Fibroblast of lung (primary cell): ENCODE measurements at places on chromosomes 2 and 18. TPM values are rescaled to one million over a fixed set of nuclear protein-coding genes. Genes with fewer than 3 reads are reported as not detected.

DNA sequence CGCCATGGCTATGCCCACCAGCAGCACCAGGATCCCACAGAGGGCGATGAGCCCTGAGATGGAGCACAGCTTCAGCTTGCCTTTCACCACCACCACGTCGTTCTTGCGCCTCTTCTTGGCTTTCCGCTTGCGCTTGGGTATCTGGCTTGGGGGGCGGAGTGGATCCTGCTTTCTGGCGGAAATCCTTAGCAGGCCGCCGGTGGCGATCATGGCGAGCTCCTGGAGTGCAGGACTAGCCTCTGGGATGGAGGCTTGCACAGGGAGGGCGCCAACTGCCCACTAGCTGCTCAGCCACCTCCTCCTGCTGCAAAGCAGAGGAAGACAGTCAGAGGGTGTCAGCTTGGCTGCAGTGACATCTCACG lies 3.5 kb downstream of the TMEM200C start:
- no peak for DNase-seq
- H3K36me3 ChIP-seq = no peaks in the 10 kb centered on the region
- H3K27me3 ChIP-seq = peaks cover 26% of the 10 kb centered on the region

GRCh38 chr2:150387586-150388288 lies 99.7 kb downstream of the RND3 start:
- no peaks in the 10 kb centered on the region for H3K27me3 ChIP-seq
- no peak for DNase-seq
- H3K27ac ChIP-seq = no peak overlapping the region
- no peak overlapping the region for H3K4me3 ChIP-seq
- no peaks in the 10 kb centered on the region for H3K4me1 ChIP-seq

DNA sequence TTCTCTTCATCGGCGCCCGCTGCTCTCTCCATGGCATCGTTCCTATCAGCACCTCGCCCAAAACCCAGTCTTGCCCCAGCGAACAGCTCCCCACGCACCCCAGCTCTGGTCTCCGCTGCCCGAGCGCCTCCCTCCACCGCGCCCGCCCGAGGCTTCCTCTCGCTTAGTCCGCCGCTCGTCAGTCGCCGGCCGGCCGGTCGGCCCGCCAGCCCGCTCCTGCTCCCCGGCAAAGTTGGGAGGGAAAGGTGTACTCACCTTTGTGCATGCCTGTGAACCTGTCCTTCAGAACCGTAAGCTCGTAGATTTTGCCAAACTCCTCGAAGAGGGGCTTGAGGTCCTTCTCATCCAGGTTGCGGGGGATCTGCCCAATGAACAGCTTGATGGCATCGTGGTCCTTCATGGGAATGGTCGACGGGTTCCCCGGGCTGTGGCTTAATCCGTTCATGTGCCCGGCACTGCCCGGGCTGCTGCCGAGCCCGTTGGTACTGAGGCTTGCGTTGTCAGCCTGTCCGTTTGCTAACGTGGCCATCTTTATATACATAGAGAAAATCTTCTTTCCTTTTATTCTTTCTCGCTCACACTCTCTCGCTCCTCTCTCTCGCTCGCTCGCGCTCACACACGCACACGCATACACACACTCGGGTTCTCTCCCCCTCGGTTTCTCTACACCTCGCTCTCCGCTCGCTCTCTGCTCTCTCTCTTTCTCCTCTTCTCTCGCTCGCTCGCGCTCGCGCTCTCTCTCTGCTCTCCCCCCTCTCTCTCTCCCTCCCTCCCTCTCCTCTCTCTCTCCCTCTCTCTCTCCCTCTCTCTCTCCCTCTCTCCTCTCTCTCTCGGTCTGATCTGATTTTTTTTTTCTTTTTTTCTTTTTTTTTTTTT lies at the start of gene CELF4:
TSS of gene CELF4 (minus strand) at position 698 of the 876 bp plus-strand sequence.
- no peaks in the 10 kb centered on the region for H3K4me1 ChIP-seq
- no peaks in the 10 kb centered on the region for H3K36me3 ChIP-seq
- H3K27ac ChIP-seq = no peak within 1 kb of the TSS
- H3K4me3 ChIP-seq = no peak within 1 kb of the TSS
- peaks cover 25% of the 10 kb centered on the region for H3K27me3 ChIP-seq
- peak; percentile 11 for DNase-seq

The HJURP gene
- 0.26 and 5.8 TPM in 2 replicates for total RNA-seq

The GPR45 gene
- total RNA-seq = not detected in 2 replicates

GRCh38 chr2:96529376-96530143 lies 7.0 kb upstream of the ARID5A start:
- H3K36me3 ChIP-seq = no peaks in the 10 kb centered on the region
- peaks cover 2% of the 10 kb centered on the region for H3K27me3 ChIP-seq

The TEKT4 gene
- total RNA-seq = not detected in 2 replicates

DNA sequence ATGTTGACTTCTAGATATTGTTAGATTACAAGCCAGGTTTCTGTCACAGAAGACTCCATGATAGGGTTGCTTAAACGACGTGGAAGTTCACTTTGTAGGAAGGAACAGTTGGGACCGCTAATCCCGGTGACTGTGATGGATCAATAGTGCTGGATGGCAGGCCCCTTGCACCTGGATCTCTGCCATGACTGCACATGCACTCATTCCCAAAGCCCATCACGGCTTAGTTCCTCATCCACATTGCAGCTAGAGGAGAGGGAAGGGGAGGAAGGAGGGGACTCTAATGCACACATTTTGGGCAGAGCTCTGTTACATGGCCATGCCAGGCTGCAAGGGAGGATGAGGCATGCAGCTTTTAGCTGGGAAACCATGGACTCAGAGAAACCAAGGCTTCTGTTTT lies 773.7 kb upstream of the RAB6C start:
- no peak overlapping the region for H3K4me3 ChIP-seq
- no peak for DNase-seq
- no peak overlapping the region for H3K27ac ChIP-seq
- no peaks in the 10 kb centered on the region for H3K36me3 ChIP-seq
- H3K27me3 ChIP-seq = no peaks in the 10 kb centered on the region

GRCh38 chr2:163593982-163594381 lies 141.8 kb downstream of the FIGN start:
- no peak overlapping the region for H3K27ac ChIP-seq
- H3K4me3 ChIP-seq = no peak overlapping the region
- no peaks in the 10 kb centered on the region for H3K36me3 ChIP-seq
- H3K4me1 ChIP-seq = no peaks in the 10 kb centered on the region
- DNase-seq = no peak
- no peaks in the 10 kb centered on the region for H3K27me3 ChIP-seq

DNA sequence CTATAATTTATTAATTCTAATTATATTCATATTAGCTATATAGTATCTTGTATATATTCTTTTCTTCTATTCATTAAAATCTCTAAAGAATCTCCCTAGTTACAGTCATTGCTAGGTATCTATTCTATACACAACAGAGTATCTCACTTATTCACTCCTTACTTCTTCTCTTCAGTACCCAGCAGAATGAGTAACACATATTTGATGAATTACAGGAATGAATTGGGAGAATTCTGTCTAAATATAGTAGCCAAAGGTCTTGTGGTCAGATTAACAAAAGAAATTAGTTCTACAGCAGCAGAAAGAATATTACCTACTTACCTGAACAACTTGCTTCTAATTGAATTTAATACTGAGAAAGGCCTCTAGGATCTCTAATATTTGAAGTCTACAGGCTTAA lies 758.0 kb upstream of the ZEB2 start:
- H3K27ac ChIP-seq = no peak overlapping the region
- no peaks in the 10 kb centered on the region for H3K27me3 ChIP-seq
- DNase-seq = no peak
- no peak overlapping the region for H3K4me3 ChIP-seq

The GPBAR1 gene
- total RNA-seq = under 0.01 TPM in 1 of 2 replicates, not detected in the other

The FOXI3 gene
- total RNA-seq = not detected in 2 replicates

DNA sequence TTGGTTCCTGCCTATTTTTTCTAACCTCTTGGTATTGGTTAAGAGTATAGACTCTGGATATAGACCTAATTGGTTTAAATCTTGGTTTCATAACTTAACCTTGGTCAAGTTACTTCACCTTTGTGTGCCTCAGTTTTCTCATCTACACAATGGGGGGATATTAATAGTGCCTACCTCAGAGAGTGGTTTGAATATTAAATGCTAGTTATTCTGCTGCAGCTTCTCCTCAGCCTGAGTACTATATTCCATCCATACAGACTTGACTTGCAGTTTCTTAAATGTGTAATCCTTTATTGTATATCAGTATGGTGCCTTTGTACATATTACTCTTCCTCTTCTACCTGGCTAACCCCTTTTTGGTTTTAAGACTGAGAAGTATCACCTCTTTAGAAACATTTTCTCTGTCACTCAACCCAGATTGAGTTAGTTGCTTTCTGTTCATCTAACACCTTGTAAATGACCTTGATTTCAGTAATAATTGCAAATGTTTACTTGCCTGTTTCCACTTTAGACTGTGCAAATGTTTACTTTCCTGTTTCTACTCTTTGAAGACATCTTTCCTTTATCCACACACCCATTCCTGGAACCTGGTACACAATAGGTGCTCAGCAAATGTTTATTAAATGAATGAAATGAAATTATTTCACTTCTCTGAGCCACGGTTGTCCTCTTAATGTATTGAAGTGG lies 6.6 kb downstream of the ACVR2A start:
- no peak for DNase-seq
- H3K27me3 ChIP-seq = no peaks in the 10 kb centered on the region
- no peaks in the 10 kb centered on the region for H3K36me3 ChIP-seq
- no peak overlapping the region for H3K4me3 ChIP-seq
- H3K27ac ChIP-seq = no peak overlapping the region
- H3K4me1 ChIP-seq = no peaks in the 10 kb centered on the region

GRCh38 chr2:51028829-51029228 lies 3.1 kb downstream of the NRXN1 start:
- no peaks in the 10 kb centered on the region for H3K4me1 ChIP-seq
- H3K4me3 ChIP-seq = no peak overlapping the region
- no peaks in the 10 kb centered on the region for H3K36me3 ChIP-seq
- no peaks in the 10 kb centered on the region for H3K27me3 ChIP-seq

The C2orf15 gene
- under 0.01 TPM in 1 of 2 replicates, not detected in the other for total RNA-seq

GRCh38 chr2:218033590-218034496 lies 31.0 kb upstream of the TNS1 start:
- no peak overlapping the region for H3K4me3 ChIP-seq
- DNase-seq = no peak
- H3K27ac ChIP-seq = no peak overlapping the region
- H3K36me3 ChIP-seq = no peaks in the 10 kb centered on the region

- H3K27me3 ChIP-seq = no peaks in the 10 kb centered on the region
- peak; percentile 51 for DNase-seq
- H3K27ac ChIP-seq = no peak overlapping the region
- peaks cover 6% of the 10 kb centered on the region for H3K36me3 ChIP-seq
- H3K4me1 ChIP-seq = peaks cover 2% of the 10 kb centered on the region
- H3K4me3 ChIP-seq = no peak overlapping the region
These were observed 6.7 kb upstream of the CHCHD5 start for GRCh38 chr2:112577756-112578155.

- H3K36me3 ChIP-seq = no peaks in the 10 kb centered on the region
- no peak overlapping the region for H3K4me3 ChIP-seq
- peak; percentile 95 for DNase-seq
These were observed 81.5 kb downstream of the NRP2 start for GRCh38 chr2:205763708-205764211.

The HOXD12 gene
- not detected in 2 replicates for total RNA-seq

DNA sequence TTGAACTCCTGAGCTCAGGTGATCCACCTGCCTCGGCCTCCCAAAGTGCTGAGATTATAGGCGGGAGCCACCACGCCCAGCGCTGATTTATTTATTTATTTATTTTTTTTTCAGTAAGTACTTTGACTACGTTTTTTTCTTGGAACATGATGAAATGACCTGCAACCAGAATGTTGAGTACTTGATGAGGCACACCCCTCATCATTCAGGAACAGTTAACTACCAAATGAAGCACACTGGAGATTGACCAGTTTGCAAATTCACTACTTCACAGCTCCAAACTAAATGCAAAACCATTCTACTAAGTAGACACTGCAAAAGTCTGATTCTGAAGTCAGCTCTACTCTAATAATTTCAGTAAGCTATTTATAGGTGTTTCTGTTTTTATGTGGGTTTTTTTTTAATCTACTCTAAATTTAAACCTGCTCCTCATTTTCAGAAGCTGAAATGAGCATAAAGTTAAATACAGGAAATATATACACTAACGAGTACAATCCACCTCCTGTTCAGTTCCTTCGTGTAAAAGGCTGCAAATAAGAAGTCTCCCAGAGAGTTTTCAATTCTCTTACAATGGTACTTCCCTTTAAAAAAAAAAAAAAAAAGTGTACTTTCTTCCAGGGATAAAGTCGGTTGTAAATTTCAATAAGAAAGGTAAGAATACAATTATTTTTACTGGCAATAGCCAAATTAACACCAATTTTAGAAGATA lies 1.4 kb downstream of the GFPT1 start:
- H3K4me1 ChIP-seq = peaks cover 8% of the 10 kb centered on the region
- H3K27ac ChIP-seq = no peak overlapping the region
- peak overlapping the region; percentile 70 for H3K4me3 ChIP-seq
- H3K27me3 ChIP-seq = no peaks in the 10 kb centered on the region

DNA sequence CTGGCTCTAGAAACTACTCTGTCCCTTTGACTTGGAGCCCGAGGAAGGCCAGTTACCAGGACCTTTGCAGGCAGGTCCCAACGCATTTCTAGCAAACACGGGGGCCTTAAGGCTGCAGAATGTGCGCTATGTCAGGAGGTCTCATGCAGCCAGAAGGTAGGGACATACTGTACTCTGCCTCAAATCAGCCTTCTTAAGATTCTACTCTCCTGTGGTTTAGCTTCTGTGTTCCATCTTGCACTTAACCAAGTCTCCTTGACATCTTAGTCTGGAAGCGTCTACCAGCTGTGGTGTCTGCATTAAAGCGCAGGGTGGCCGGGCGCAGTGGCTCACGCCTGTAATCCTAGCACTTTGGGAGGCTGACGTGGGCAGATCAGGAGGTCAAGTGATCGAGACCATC lies 65.5 kb downstream of the STEAP3 start:
- H3K27ac ChIP-seq = no peak overlapping the region
- no peaks in the 10 kb centered on the region for H3K4me1 ChIP-seq
- H3K36me3 ChIP-seq = no peaks in the 10 kb centered on the region
- no peak overlapping the region for H3K4me3 ChIP-seq

- H3K4me1 ChIP-seq = no peaks in the 10 kb centered on the region
- DNase-seq = no peak
- H3K27me3 ChIP-seq = no peaks in the 10 kb centered on the region
- H3K27ac ChIP-seq = no peak overlapping the region
These were observed 14.5 kb downstream of the CYP26B1 start for GRCh38 chr2:72132981-72133720.

DNA sequence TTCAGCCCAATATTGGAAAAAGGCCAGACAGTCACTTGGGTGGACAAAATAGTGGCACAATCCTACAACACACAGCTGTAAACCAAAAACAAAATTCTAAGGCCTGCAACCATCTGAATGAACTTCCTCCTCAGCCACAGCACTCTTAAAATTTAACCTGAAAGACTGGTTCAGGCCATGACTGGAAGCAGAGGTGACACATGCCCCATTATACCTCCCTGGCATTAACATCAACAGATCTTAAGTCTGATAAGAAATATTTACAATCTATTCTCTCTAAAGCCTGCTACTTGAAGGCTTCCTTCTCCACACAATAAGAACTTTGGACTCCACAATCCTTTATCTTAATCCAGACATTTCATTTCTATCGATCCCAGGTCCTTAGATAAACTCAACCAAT lies 192.4 kb upstream of the LRP1B start:
- no peak overlapping the region for H3K27ac ChIP-seq
- no peak for DNase-seq
- no peaks in the 10 kb centered on the region for H3K27me3 ChIP-seq

The SERPINB11 gene
- not detected in 2 replicates for total RNA-seq
